HCEC 1CT (cell line): ENCODE measurements at places on chromosomes 12 and 14.

DNA sequence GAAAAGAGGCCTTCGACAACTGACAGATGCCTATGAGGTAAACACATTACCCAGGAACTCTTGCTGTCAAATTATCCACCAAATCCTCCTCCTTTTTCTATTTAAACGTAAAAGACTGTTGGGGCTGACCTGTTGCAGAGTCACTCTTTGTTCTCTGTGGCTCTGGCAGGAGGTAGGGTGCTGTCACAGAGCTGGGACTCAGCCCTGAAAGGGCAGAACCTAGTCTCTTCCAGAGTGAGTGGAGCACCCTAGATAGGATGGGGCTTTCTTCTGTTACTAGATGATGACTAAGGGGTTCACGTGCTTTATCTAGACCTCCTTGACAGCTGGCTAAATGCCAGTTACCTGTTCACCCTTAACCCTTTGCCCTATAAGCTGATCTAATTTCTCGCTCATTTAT, 25.7 kb downstream of the FNTB start:
- DNase-seq, result no peak

DNA sequence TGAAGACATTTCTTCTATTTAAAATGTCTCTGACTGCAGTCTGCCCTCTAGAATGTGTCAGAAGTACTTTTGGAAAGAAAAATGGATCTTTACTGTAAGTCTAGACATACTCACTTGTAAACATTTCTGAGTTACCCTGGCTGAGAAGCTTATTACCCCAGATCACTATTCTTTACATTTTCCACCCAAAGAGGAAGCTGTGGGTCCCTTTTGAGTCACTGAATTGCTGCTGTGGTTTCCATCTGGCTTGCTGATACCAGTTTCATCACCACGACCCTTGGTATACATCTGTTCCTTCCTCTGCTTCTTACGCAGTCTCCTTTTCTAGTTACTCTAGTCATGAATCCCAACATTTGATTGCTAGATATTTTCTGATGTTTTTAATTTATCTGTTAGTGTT, 20.2 kb upstream of the CLEC4D start:
- DNase-seq, result no peak

GRCh38 chr12:43662736-43663135, 95.9 kb downstream of the PUS7L start:
- no peak for DNase-seq

GRCh38 chr12:47391566-47391965, 311.8 kb upstream of the AMIGO2 start:
- no peak for DNase-seq

- no peak for DNase-seq
These were observed 205.8 kb downstream of the SPTSSA start for GRCh38 chr14:34256223-34256622.

GRCh38 chr14:68938271-68939150, 40.6 kb downstream of the ACTN1 start:
- DNase-seq, result no peak
